ENCODE measurements at places on chromosomes 1 and 21. TPM values are rescaled to one million over a fixed set of nuclear protein-coding genes. Genes with fewer than 3 reads are reported as not detected.

DNA sequence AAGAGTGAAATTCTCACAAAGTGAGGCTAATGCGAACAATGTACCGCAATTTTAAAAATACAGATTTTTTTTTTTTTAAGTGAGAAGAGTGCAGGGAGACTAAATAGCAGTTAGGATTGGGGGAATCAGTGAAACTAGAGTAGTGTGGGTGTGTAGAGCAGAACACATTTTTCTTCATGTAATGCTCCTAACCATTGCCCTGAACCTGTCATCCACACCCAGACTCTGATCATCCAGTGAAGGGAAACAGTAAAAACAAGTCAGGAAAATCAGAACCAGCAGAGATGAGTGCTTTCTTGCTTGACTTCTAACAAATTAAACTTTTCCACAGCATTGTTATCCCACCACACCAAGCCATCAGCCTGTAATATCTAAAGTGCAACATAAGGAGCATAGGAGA lies 9.1 kb downstream of the CADM3 start:
- no peak for DNase-seq

DNA sequence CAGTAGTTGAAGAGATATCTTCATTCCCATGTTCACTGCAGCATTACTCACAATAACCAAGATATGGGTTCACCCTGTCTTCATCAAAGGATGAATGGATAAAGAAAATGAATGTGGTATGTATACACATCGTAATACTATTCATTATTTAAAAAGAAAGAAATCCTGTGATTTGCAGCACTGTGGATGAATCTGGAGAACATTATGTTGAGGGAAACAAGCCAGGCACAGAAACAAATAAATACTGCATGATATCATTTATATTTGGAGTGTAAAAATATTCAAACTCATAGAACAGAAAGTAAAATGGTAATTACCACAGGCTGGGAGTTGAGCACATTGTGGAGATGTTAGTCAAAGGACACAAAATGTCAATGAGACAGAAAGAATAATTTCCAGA lies 977.2 kb downstream of the AMY1C start:
- DNase-seq = no peak

DNA sequence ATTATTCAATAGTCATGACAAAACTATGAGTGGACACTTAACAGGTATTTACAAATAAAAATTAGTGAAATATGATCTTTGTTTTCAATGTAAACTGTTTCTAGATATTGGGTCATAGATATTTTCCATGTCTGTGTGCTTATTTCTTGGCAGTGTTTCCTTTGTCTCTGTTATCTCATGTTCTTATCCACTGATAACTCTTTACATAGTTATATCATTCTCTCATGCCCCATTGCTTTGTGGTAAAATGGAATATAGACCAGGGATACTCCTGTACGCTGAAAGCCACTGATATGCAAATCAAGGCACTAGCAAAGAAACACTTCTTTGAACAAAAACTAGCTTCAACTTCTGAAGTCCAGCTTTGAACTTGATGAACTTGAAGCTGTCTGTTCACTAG lies 113.1 kb downstream of the ITSN1 start:
- no peak for DNase-seq

- peak; percentile 13 for DNase-seq
Measured at GRCh38 chr1:199218065-199218464, 579.2 kb downstream of the PTPRC start.

DNA sequence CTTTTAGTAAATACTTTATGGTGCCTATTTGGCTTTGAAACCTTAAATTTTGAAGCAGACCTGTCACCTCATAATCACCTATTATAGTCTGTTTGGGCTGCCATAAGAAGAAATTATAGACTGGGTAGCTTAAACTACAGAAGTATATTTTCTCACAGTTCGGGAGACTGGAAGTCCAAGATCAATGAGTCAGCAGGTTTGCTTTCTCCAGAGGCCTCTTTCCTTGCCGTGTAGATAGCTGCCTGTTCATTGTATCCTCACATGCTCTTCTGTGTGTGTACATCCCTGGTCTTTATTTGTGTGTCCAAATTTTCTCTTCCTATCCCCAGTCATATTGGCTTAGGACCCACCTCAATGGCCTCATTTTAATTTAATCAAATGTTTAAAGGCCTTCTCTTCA lies 518.2 kb downstream of the ADGRL2 start:
- DNase-seq = no peak

DNA sequence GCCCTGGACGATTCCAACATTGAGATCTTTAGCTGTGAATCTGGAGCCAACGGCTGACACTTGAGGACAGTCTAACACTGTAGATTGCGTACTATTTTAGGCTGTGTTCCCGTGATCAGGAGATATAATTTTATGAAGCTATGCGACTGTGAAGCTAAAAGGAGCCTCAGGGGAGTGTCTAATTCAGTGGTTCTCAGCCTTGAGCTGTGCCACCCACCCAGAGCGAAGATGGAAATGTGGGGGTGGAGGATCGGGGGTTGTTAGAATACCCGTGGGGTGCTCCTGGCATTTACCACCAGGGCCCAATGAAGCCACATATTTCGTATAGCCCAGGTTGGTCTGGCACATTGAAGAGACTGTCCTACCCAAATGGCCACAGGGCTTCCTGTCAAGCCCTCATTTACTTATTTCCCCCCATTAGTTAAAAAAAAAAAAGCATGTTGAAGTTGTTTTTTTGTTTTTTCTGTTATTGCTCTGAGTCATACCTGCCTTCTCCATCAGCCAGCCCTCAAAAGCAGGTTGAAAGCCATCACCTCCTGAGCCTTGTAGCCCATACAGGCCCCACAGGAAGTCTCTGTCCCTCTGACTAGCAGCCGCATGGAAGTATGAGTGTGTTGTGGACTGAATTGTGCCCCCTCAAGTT lies 141.7 kb downstream of the GALNT2 start:
- no peak for DNase-seq

DNA sequence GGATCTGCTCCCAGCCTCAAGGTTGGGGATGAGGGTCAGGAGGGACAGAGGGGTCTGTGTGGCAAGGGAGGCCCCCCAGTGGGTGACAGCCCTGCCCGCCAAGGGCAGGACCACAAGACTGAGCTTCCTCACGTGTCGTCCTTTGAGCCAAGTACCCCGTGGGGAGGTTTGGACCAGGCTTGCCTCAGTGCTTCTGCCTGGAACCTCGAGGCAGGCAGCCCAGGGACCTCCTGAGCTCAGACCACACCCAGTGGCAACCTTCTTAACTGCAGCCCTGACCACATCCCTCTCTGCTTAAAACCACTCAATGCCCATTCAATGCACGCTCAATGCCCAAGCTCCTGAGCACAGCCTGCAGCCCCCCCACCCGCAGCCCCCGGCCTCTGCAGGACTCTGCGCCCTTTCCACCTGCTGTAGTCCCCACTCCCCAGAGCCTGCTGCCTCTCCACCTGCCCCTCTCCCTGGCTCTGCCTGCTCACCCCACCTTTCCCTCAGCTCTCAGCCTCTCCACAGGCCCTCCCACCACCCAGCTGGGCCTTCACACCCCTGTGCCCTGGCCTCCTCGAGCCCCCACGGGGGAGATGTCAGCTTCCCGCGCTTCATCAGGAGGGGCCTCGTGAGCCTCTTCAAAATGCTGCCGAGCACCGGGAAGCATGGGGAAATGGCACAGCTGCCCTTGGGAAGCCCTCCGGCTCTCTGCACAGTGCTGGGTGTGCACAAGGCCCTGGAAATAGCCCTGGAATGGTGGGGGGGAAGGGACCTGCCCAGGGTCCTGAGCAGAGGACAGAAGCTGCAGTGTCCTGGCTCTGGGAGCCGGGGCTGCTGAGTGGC lies 129.3 kb upstream of the VAMP3 start:
- DNase-seq = no peak

The FCN3 gene
- 1.3 TPM for total RNA-seq

All from WTC11 (cell line).